ENCODE measurements at places on chromosomes 3 and 15.

DNA sequence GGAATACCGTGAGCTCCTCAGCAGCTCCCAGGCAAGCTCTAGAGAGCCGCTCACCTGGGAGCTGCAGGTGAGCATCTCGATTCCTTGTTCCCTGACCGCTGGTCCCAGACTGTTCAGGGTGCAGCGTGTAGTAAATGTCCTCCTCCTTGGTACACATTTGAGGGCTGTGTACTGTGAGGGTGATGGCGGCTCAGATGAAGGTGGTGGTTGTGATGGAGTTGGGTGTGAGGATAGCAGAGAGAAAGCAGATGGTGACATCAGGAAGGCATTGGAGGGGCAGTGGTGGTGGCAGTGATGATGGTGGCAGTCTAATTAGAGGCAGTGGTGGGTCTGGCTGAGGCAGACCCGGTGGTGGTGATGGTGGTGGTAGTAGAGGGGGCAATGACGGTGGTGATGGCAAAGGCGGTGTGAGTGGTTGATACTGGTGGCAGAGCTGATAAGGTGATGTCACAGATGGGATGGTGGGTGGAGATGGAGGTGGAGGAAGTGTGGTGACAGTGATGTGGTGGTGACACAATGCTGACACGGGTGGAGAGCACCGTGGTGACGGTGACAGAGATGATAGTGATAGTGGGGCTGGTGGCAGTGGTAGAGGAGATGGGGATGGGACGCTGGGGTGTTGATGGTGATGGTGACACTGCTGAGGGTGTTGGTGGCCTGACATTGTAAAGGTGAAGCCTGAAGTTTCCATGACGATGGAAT is at the start of gene DNAJB8:
DNAJB8 (minus strand) TSS at position 51 of the 702 bp plus-strand sequence. CDS start 3,645 bp downstream, outside the sequence.
- peaks cover 6% of the 10 kb centered on the region for H3K4me1 ChIP-seq
- no peak within 1 kb of the TSS for H3K4me3 ChIP-seq
- no peak within 1 kb of the TSS for H3K27ac ChIP-seq
- H3K36me3 ChIP-seq: no peaks in the 10 kb centered on the region
- peak; percentile 34 for DNase-seq
- H3K27me3 ChIP-seq: peaks cover 15% of the 10 kb centered on the region

GRCh38 chr3:168053115-168053514 is 42.6 kb downstream of the GOLIM4 start:
- DNase-seq: no peak
- H3K36me3 ChIP-seq: no peaks in the 10 kb centered on the region
- H3K27me3 ChIP-seq: peaks cover 4% of the 10 kb centered on the region
- no peaks in the 10 kb centered on the region for H3K4me1 ChIP-seq
- H3K27ac ChIP-seq: no peak overlapping the region

DNA sequence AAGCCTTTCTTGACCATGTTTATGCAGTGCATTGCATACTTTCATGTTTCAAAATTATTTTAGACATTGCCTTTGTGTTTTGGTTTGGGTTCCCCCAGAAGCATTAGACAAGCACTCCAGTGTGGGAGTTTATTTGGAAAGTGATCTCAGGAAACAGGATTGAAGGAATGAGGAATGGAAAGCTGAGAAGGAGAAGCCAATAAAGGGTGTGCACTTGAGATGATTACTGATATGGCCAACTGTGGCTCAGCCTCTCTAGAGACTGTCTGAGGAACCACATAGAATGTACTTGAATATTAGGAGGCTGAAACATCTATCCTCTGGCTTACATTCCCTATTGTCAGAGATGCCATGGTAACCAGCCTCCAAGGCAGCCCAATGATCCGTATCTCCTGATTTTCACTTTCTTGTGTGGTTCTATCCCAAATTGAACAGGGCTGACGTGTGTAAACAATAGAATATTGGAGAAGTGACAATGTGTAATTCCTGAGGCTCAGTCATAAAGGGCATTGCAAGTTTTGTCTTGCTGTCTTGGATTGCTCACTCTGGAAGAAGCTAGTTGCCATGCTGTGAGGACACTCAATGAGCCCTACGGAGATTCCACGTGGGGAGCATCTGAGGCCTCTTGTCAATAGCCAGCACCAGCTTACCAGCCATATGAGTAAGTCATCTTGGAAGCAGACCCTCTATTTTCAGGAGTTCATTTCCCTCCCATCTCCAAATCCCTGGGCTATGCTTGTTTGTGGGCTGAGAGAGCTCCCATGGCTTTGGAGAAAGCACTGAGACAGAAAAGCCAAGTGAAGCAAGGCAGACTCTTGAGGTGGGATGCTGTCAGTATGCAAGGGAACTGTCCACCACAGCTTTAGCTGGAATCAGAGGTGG is 84.7 kb downstream of the SCN11A start:
- no peak overlapping the region for H3K27ac ChIP-seq
- no peak for DNase-seq
- no peak overlapping the region for H3K4me3 ChIP-seq
- no peaks in the 10 kb centered on the region for H3K36me3 ChIP-seq
- H3K27me3 ChIP-seq: peaks cover 12% of the 10 kb centered on the region

DNA sequence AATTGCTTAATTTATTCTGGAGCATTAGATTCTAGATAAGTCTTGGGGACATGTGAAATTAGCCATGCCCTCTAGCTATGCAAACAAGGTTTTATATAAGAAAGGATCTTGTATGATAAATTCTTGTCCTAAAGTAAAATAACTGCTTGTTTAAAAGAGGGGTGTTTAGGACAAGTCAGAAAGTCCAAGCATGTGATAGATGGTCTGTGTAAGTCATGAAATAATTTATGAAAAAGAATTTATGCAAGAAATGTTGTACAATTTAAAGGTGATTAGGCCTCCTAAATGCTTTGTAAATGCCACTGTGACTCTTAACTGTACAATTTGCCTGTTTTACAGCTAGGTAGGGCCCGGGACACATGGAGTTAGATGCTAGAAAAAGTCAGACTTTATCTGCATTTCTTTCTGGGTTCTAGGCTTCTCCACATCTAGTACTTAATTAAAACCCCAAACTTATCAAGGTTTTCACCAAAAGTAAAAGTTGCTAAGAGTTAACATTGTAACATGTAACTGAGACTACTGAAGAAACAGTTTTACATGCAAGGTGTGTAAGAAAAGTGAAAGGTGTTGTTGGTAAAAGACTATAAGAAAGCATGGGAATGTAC is 13.2 kb downstream of the LINS1 start:
- peaks cover 76% of the 10 kb centered on the region for H3K36me3 ChIP-seq
- H3K27me3 ChIP-seq: no peaks in the 10 kb centered on the region
- H3K27ac ChIP-seq: no peak overlapping the region

- no peaks in the 10 kb centered on the region for H3K36me3 ChIP-seq
- DNase-seq: no peak
These were observed 12.1 kb downstream of the SEMA3F start for GRCh38 chr3:50167069-50167840.

GRCh38 chr3:37745921-37746320 is 115.8 kb upstream of the CTDSPL start:
- H3K36me3 ChIP-seq: no peaks in the 10 kb centered on the region
- H3K27me3 ChIP-seq: peaks cover 10% of the 10 kb centered on the region
- no peak overlapping the region for H3K4me3 ChIP-seq
- no peak for DNase-seq

- H3K27ac ChIP-seq: no peak overlapping the region
- peaks cover 14% of the 10 kb centered on the region for H3K4me1 ChIP-seq
- H3K4me3 ChIP-seq: no peak overlapping the region
- H3K27me3 ChIP-seq: peaks cover 3% of the 10 kb centered on the region
- DNase-seq: no peak
- no peaks in the 10 kb centered on the region for H3K36me3 ChIP-seq
These were observed 14.4 kb upstream of the TSPAN3 start for GRCh38 chr15:77085297-77085696.

- peak overlapping the region; percentile 51 for H3K4me3 ChIP-seq
- peaks cover 80% of the 10 kb centered on the region for H3K36me3 ChIP-seq
- no peaks in the 10 kb centered on the region for H3K27me3 ChIP-seq
- peaks cover 94% of the 10 kb centered on the region for H3K4me1 ChIP-seq
- DNase-seq: peak; percentile 62
These were observed 60.9 kb downstream of the TGFBR2 start for GRCh38 chr3:30667280-30667651.

DNA sequence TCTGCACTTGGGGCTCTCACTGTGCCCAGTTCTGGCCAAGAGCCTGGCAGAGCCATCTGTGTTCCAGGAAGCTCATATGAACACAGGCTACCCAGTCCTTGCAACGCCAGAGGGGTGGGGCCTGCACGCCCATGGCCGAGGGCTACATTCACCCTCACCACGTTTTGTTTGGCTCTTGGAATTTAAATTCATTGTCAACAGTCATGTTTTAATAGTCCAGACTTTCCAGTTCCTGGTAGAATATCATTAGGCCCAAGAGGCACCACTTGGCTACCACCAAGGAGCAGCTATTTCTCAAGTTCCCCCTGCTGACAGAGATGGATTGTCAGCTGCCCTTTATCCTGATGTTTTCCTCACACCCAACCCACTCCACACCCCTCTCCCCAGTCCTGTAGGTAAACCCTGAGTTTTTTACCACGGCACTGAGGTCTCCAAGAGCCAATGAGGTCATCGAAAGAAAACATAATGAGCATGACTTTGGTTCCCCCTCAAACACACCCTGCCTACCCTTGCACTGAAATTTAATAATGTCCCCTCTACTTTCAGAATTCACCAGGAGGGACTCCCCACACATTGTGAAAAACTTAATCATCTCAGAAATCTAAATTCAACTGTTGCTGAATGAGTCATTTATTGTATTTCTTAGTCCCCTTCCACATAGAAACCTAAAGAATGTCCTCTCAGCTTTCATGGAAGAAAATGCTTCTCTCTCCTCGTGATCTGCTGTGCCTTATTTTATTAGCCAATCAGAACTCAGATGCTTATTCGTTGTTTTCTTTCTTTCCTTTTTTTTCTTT is 125.1 kb downstream of the SHQ1 start:
- no peaks in the 10 kb centered on the region for H3K27me3 ChIP-seq
- H3K27ac ChIP-seq: no peak overlapping the region
- H3K36me3 ChIP-seq: no peaks in the 10 kb centered on the region

All from activated CD8-positive, alpha-beta T cell treated with anti-CD3 and anti-CD28 coated beads, Interleukin-2, amount 10 ng/mL, durations not matched to agents 7 days and 5 days (primary cell).